ENCODE measurements at places on chromosomes 7 and 10.

- DNase-seq, result no peak
Measured at GRCh38 chr7:86961686-86962085, 97.8 kb downstream of the ELAPOR2 start.

DNA sequence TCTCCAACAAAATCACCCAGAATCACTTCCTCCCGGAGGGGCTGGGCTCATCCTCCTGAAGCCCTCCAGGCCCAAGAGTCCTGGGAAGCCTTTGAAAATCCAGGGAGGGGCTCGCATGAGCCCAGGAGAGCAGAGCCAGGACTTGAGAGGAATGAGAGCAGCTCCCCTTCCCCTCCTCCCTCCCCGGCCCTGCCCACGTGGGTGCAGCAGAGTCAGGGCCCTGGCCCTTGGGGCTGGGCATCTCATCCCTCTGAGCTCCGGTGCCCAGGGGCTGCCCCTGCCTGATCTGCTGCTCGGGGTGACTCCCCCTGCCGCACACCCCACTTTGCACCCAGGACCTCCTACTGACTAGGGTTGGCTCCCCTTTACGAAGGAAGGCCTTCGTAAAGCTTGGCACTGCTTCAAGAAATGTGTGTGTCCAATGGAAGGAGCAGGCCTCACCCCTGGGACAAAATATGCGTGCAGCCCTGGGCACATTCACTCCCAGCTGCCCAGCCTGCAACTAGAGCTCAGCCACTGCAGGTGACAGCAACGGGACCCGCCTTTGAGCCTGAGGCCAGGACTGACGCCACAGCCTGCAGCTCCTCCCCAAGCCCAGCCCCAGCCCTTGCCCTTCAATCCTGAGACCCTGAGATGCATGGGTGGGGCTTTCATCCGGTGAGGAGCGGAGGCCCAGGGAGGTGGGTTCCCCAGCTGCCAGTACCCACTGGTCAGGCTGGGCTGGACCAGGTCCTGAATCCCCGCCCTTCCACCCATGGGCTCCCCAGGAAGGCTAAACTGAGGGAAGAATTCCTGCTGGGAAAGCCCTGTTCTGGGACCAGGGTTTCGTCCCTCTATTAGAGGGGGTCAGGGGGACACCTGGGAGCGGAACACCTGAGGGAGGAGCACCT lies 21.8 kb downstream of the PWWP2B start:
- DNase-seq, result no peak

DNA sequence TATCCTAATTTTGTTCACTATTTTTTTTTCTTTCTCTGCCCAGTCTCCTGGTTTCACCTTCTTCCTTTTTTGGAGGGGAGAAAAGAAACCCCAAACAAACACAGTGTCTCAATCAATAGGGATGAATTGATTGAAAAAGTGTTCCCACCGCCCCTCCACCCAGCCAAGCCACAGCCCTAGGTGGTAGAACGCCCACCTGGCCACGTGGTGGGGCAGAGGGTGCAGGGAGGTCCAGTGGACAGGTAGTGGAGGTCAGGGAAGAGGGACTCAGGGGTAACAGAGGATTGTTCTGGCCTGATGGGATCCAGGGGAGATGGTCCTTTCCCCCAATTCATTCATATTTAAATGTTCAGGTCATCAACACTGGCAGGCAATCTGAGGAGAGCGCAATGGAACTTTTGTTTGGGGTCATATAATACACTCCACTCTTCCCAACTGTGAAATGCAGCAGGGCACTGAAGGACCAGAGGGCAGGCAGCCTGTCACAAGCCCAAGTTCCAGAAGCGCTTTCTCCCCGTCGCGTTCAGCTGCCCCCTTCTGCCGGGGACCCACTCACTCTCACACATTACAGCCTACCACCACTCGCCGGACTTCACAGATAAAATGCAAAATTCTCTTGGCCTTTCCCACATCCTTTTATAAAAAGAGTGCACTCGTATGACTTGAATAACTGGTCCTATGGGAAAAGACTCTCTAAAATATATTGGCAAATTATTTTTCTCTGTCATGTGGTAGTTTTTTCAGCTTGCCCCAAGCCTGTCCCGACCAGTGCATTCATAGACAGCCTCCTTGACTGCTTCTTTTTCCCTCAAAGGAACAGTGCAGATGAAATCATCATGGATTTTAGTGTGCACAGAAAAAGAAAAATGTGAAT lies 1.6 kb downstream of the INHBA start:
- no peak for DNase-seq

DNA sequence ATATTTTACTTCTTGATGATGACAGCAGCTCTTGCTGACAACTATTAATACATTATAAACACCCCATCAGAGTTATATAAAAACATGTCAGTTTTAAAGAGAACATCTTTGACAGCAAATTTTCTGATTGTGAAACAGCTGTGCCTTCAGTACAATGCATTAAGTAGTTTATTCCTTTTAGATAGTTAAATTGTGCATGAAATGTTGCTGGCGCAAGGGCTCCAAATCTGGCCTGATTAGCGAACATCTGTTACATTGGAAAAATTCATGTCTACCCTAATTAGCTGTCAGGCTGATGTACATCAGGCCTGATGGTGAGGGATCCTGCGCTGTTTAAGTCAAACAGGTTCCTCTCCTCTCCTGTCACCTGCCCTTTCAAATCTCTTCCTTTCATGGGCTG lies 171.9 kb upstream of the SP8 start:
- no peak for DNase-seq

DNA sequence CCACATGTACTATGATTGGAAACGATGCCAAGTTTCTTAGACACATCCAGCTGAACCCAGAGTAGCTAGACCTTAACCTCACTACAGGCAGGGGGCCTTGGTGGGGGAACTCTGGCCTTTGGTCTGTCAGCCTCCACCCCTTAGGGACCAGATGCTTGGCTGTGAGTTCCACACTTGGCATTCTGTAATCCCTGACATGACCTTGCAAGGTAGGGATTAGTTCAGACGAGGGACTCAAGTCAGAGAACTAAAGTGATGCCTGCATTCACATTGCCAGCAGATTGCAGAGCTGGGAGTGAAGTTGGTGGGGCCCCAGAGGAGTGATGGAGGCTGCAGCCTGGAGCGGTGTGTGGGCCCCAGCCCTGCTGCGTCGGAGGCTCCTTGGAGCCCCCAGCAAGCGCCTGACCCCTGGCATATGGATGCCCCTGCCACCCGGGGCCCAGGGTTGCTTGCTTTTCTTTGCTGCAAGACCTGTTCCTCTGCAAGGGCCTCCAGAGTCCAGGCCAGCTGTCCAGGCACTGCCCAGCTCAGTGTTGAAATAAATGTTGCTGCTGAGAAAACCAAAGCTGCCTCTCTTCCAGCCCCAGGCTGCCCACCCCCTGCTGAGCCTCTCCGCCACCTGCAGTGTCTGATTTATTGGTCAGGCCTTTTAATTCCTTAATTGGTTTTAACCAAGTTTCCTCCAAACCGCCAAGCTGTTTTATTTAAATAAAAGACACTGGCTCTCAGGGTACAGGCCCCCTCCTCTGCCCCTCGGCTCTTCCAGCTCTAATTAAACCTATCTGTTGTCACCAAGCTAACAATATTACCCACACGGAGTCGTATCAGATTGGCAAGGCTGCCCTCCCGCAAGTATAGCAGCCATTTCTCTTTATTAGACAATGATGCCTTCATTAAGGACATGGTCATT lies 4.7 kb downstream of the NPTX2 start:
- no peak for DNase-seq

DNA sequence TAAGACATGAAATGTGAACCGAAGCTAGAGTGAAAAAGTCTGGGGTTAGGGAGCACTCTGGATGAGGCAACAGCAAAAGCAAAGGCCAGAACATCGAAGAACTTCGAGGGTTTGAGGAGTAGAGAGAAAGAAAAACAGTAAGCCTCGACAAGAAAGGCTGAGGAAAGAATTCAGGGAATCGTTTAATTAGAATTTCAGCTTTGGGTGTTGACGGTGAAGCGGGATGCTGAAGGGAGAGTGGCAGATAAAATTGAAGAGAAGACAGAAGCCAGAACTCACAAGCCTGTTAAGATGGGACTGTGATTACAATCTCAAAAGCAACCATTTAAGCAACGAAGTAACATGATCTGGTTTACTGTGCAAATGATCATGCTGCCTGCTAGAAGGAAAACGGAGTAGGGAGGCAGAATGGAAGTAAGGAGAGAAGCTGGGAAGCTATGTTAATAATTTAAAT lies 2.1 kb downstream of the TRDMT1 start:
- no peak for DNase-seq

DNA sequence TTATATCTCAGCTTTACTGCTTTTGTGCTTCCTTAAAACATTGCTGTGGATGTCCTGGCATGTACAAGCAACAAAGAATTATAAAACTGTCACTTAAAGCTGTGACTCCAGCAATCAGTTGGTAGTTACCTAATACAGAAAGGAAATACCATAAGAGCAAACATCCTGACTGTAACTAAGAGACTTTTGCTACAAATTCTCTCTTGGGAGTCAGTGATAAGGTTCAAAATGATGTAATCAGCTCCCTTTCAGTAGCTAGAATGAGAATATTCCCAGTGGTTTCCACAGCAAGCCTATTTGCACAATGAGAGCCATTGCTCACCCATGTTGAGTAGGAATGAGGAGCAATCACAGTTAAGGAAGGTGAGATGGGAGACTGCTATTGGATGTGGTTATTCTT lies 7.6 kb downstream of the PNLIPRP1 start:
- DNase-seq, result no peak

GRCh38 chr7:98557538-98558031 lies 59.5 kb upstream of the NPTX2 start:
- DNase-seq, result no peak

DNA sequence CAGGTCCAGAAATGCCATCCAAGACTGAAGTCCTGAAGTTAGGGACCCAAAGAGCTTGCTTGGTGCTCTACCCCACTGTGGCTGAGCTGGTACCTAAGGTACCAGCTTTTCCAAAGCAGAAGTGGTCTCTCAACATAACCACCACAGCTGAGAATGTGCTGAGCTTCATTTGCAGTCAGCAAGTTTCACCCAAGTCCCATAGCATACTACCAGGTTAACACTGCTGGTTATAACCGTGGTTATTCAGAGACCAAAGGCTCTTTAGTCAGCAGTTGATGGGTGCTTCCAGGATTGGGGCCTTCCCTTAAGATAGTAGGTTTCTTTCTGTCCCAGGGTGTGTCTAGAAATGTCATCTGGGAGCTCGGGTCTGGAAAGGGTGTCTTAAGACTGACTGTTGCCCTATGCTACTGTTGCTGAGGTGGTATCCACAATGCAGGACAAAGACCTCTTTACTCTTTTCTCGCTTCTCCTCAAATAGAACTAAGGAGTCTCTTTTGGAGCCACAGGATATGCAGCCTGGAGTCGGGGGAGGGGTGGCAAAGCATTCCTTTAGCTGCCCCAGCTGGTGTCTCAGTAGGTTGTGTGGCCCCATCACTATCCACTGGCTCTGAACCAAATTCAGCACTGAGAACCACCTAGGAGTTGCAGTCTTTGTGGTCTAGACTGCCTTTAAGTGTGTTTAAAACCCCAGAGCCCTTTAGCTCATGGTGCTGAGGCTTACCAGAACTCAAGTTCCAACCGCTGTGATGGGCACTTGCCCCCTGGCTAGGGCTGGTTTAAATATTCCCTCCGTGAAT lies 354.9 kb upstream of the SEMA3C start:
- DNase-seq, result no peak

GRCh38 chr7:28435732-28436378 lies 23.5 kb downstream of the CREB5 start:
- DNase-seq, result no peak

- no peak for DNase-seq
Measured at GRCh38 chr7:43211286-43211685, 98.8 kb downstream of the HECW1 start.

GRCh38 chr7:115582956-115583355 lies 447.6 kb downstream of the TFEC start:
- no peak for DNase-seq

DNA sequence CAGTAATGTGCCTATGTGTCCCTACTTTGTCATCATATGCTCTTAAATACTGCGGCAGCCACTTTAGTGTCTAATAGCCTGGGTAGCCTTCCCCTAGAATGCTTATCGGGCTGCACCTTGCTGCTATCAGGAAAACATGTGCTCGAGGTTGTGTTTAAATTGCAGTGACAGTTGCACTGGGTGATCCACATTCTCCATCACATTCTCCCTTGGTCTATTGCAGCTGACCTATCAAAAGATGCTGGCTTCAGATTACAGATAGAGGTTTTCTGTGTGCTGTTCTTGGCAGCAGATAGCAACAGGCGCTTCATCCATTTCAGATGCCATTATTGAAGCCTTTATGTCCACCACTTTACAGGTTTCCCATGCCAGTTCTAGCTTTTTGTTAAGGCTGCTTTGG lies 130.1 kb upstream of the MDFIC start:
- no peak for DNase-seq

GRCh38 chr10:77325233-77325537 lies 312.4 kb downstream of the KCNMA1 start:
- no peak for DNase-seq

GRCh38 chr10:129958629-129959543 lies 5.2 kb downstream of the EBF3 start:
- peak; percentile 18 for DNase-seq

DNA sequence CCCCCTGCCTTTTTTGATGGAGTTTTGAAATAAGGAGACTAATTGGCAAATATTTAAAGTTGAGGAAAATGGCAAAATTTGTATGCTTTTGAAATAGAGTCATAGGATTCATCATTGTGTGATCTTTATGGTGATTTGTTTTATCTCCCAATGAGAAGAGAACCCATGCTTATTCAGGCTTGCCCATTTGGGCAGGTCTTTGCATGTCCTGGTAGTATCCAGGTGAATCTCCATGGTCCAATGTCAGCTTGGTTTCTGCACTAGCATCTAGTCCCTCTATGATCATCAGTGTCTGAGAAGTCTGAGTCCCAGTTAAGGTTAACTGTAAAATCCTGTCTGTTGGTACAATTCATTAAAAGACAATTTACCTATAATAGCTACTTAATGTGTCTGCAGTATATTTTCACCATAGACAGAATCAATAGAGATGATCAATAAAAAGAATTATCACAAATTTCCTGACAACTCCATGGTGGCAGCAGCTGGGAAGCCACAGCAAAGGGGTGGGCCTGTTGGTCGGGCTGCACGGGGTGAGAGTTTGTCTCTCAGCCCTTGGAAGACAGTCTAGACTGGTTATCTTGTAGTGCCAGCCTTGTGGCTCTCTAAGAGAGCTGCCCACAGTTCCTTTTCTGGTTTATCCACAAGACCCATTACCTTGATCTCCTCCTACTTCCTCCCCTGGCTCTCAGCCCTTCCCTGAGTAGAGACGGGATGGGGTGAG lies 22.2 kb upstream of the BMPER start:
- DNase-seq, result no peak

DNA sequence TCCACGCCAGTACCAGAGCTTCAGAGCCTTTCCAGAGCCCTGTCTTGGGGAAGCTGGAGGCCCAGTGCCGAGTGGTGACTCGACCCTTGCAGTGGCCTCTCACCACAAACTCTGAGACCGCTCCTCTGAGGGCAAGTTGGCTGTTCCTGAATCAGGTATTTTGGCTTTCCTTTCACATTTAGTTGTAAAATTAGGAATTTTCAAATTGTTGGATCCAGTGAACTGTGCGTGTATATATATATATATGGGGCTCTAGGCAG lies 128.7 kb upstream of the UNC5B start:
- DNase-seq, result peak; percentile 14

GRCh38 chr7:117163101-117163500 lies 159.8 kb downstream of the WNT2 start:
- DNase-seq, result no peak
